ENCODE measurements at places on chromosomes 7 and 10.

GRCh38 chr7:150384406-150385301 lies 5.5 kb downstream of the ZNF775 start:
- DNase-seq = no peak

GRCh38 chr7:23691320-23691719 lies 11.3 kb downstream of the FAM221A start:
- no peak for DNase-seq

- no peak for DNase-seq
These were observed 330.3 kb upstream of the NPSR1 start for GRCh38 chr7:34327681-34328080.

DNA sequence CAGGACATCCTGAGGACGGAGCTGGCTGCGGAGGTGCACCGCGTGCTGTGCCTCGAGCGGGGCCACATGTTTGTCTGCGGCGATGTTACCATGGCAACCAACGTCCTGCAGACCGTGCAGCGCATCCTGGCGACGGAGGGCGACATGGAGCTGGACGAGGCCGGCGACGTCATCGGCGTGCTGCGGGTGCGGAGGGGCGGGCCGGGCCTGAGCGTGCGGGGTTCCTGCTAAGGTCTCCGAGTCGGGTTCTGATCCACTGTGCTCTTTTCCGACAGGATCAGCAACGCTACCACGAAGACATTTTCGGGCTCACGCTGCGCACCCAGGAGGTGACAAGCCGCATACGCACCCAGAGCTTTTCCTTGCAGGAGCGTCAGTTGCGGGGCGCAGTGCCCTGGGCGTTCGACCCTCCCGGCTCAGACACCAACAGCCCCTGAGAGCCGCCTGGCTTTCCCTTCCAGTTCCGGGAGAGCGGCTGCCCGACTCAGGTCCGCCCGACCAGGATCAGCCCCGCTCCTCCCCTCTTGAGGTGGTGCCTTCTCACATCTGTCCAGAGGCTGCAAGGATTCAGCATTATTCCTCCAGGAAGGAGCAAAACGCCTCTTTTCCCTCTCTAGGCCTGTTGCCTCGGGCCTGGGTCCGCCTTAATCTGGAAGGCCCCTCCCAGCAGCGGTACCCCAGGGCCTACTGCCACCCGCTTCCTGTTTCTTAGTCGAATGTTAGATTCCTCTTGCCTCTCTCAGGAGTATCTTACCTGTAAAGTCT lies 10.4 kb downstream of the ATG9B start:
- DNase-seq = peak; percentile 19

GRCh38 chr10:26798298-26798697 lies 62.5 kb downstream of the ABI1 start:
- DNase-seq = no peak

GRCh38 chr7:127107601-127108007 lies 145.1 kb downstream of the GRM8 start:
- no peak for DNase-seq

DNA sequence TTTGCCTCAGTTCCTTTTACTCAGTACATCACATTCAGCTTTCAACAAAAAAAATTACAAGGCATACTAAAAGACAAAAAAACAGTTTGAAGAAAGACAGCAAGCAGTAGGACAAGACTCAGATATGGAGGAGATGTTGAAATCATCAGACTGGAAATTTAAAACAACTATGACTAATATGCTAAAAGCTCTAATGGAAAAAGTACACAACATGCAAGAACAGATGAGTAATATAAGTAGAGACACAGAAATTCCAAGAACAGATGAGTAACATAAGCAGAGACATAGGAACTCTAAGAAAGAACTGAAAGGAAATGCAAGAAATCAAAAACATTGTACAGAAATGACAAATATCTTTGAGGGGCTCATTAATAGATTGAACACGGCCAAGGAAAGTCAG lies 402.6 kb downstream of the NEBL start:
- no peak for DNase-seq

- DNase-seq = no peak
These were observed 208.5 kb downstream of the FOXP2 start for GRCh38 chr7:114623146-114623545.

DNA sequence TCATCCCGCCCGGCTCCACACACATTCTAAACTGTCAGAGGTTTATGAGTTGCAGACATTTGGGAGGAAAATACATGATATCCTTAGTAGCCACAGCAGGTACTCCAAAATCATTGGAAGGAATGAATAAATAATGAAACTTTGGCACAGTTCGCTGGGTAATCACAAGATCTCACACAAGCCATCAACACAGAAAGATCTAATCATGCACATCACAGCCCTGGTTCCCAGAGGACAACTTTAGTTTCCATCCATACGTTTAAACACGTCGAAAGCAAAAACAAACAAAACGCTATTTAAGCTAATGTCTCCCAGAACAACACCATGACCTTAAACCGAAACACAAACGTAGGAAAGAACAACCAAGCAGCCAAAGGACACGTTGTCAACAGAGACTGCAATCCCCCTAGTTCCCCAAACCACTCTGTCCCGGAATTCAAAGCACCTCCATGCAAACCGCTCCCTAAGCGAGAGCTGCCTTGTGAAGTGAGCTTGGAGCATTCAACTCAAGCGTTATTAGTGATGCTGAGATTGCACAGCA lies 12.3 kb downstream of the SVIL start:
- DNase-seq = no peak

DNA sequence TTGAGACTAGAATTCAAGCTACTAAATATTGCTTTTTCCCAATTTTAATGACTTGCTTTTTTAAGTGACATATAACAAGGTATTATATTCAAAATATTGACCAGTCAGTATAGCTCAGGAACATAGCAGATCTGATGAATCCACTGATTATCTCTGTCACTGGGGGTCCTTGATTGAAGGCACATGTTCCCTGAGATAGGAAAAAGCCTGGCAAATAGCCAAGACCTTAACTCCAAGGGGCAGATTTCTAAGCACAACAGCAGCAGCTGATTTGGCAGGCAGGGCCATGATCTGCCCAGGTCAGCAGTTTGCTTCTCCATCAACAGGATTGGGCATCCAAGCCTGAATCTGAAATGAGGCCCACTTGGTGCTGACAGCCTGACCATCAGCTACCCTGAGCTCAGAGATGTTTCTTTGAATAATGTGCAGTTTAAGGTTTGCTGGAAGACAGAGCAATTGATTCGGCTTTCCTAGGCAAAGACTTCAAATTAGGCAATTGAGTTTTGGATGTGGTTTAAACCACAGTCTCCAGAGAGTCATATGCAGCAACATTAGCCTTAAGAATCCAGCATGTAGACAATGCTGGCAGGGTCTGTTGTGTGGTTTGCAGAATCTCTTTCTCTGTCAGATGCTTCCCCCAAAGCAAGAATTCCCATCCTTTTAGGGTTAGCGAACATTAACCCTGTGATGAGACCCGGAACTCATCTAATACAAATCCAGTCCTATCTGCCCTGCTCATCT lies 352.6 kb downstream of the ADRA2A start:
- DNase-seq = no peak

DNA sequence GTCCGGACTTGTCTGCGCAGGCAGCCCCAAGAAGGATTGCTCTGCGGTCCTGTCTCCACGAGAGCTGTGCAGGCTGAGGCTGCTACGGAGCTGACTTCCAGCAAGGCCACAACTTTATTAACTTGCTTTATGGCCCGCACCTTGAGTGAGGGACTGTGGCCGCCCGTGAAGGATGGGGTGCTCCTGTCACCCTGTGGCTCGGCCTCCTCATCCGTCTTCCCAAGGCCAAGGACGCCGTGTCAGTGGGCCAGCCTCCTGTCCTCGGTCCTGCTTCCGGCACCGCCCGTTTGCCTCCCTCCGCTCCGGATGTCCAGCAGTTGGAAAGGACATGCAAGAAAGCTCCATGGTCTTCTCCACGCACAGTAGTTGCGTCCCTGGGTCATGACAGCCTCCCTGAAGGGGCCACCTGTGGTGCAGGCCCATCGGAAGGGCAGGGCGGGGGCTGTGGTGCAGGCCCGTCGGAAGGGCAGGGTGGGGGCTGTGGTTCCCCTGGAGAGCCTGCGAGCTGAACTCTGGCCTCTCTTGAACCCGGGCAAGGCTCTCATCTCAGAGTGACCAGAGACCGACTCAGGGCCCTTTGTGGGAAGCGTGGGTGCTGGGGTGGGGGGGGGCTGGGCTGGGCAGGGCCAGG lies 87.1 kb downstream of the NKX6-2 start:
- no peak for DNase-seq

GRCh38 chr10:112229096-112229495 lies 45.5 kb upstream of the GPAM start:
- no peak for DNase-seq

All from SIG-M5 (cell line).